ENCODE measurements at places on chromosomes 11 and 22.

GRCh38 chr22:37023743-37024338 lies 4.3 kb downstream of the MPST start:
- no peak overlapping the region for H3K27ac ChIP-seq
- no peak overlapping the region for H3K4me3 ChIP-seq
- H3K36me3 ChIP-seq = peaks cover 54% of the 10 kb centered on the region
- H3K4me1 ChIP-seq = peaks cover 16% of the 10 kb centered on the region
- H3K27me3 ChIP-seq = no peaks in the 10 kb centered on the region

GRCh38 chr11:10450462-10451425 lies 4.3 kb upstream of the AMPD3 start:
- H3K36me3 ChIP-seq = no peaks in the 10 kb centered on the region
- H3K27me3 ChIP-seq = peaks cover 34% of the 10 kb centered on the region
- H3K4me1 ChIP-seq = peaks cover 52% of the 10 kb centered on the region

DNA sequence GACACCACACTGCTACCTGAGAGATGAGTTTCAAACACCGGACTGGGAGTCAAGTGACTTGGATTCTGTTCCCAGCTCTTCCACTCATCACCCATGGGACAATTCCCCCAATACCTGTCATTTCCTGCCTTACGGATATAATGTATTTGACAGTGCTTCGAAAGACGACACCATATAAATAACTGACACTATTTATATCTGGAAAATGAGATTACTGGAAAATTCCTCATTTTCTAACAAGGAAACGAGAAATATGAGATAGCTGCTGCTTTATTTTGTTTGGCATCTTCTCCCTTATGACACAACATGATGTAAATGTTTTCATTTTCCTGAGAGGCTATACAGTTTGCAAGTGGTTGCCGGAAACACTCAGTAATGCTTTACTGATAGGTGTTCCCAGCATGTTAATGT lies 8.6 kb downstream of the HSCB start:
- no peak for DNase-seq
- H3K4me3 ChIP-seq = no peak overlapping the region
- H3K27me3 ChIP-seq = no peaks in the 10 kb centered on the region
- H3K4me1 ChIP-seq = no peaks in the 10 kb centered on the region
- no peaks in the 10 kb centered on the region for H3K36me3 ChIP-seq
- H3K27ac ChIP-seq = no peak overlapping the region

GRCh38 chr11:36718451-36718850 lies 120.4 kb upstream of the RAG2 start:
- DNase-seq = no peak
- H3K4me3 ChIP-seq = no peak overlapping the region
- no peaks in the 10 kb centered on the region for H3K4me1 ChIP-seq
- H3K36me3 ChIP-seq = no peaks in the 10 kb centered on the region

- no peak for DNase-seq
- H3K4me1 ChIP-seq = no peaks in the 10 kb centered on the region
- H3K36me3 ChIP-seq = no peaks in the 10 kb centered on the region
- no peak overlapping the region for H3K27ac ChIP-seq
- no peak overlapping the region for H3K4me3 ChIP-seq
- no peaks in the 10 kb centered on the region for H3K27me3 ChIP-seq
Observed at GRCh38 chr11:93123351-93123898, 74.4 kb downstream of the SLC36A4 start.

DNA sequence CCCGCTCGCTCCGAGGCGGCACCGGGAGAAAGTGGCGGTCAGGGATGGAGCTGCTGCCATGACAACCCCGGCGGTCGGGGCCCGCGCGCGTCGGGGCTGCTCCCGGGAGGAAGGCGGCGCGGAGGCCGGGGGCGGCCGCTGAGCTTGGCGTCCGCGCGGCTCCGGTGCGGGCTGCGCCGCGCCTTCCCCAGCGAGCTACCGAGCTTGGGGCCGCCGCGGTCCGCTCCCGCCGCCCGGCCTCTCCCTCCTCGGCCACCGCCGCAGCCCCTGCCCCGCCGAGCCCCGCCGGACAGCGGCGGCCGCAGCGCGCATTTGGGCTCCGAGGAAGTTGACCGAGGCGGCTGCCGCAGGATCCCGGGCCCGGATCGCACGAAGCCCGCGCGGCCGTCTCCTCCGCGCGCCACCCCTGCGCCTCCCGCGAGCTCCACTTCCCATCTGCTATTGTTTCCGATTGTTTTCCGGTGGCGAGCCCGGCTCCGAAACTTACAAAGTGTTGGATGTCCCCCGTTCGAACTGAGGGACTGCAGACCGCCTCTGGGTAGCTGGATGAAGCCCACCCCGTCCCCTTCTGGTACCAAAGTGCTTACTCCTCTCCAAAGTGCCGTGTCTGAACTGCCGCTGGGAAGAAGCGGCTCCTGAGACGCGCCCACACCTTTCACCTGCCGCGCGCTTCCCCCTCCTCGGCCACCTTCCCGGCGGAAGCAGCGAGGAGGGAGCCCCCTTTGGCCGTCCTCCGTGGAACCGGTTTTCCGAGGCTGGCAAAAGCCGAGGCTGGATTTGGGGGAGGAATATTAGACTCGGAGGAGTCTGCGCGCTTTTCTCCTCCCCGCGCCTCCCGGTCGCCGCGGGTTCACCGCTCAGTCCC lies 540.3 kb downstream of the NTM start:
- H3K36me3 ChIP-seq = no peaks in the 10 kb centered on the region
- H3K27ac ChIP-seq = peak overlapping the region; percentile 69
- DNase-seq = no peak
- H3K4me3 ChIP-seq = peak overlapping the region; percentile 42
- no peaks in the 10 kb centered on the region for H3K27me3 ChIP-seq

- no peak overlapping the region for H3K27ac ChIP-seq
- H3K4me1 ChIP-seq = no peaks in the 10 kb centered on the region
- H3K4me3 ChIP-seq = no peak overlapping the region
- no peaks in the 10 kb centered on the region for H3K36me3 ChIP-seq
- DNase-seq = no peak
- H3K27me3 ChIP-seq = no peaks in the 10 kb centered on the region
Observed at GRCh38 chr11:99781074-99781473, 760.3 kb downstream of the CNTN5 start.

- H3K4me3 ChIP-seq = peak overlapping the region; percentile 1
- H3K27me3 ChIP-seq = peaks cover 4% of the 10 kb centered on the region
- H3K4me1 ChIP-seq = peaks cover 73% of the 10 kb centered on the region
- peak; percentile 19 for DNase-seq
- H3K36me3 ChIP-seq = no peaks in the 10 kb centered on the region
- H3K27ac ChIP-seq = peak overlapping the region; percentile 84
Observed at GRCh38 chr11:114179234-114179941, 116.8 kb upstream of the NNMT start.

DNA sequence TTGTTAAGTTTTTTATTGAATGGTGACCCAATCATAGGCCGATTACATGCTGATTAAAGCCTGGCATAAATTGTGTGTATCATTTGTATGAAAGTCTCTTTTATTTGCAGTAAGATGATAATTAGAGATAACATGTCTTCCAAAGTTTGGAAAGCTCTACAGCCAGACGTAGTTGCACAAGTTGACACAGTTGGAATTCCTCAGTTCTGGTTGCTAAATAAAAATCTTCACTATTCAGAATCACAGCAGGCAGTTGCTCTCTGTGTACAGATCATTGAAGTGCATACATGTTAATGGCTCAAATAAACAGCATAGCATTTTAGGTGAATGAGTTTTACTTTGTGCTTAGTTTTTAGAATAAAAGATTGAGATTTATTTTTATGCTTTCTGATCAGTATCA lies 69.5 kb downstream of the ARHGAP42 start:
- H3K4me3 ChIP-seq = no peak overlapping the region
- H3K27me3 ChIP-seq = no peaks in the 10 kb centered on the region
- H3K27ac ChIP-seq = no peak overlapping the region
- DNase-seq = no peak
- no peaks in the 10 kb centered on the region for H3K36me3 ChIP-seq

DNA sequence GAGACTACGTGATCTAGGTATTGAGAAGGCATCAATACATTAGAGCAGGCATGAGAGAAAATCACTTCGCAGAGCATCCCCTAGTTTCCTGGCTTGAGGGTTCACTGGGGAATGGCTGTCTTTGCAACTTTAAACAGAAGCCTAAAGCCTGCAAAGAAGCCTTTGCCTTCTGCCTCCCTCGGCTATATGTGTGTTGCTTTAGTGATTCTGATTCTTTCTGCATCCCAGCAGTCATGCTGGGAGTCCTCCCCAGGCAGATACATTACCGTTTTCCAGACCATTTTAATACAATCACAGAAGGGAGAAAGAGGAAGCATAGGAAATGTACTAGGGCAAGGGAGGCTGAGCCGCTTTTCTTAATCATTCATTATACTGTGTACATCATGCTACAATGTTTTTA lies 773.2 kb upstream of the LRRC4C start:
- no peaks in the 10 kb centered on the region for H3K4me1 ChIP-seq
- no peak overlapping the region for H3K4me3 ChIP-seq
- H3K27me3 ChIP-seq = no peaks in the 10 kb centered on the region
- no peak for DNase-seq
- no peaks in the 10 kb centered on the region for H3K36me3 ChIP-seq
- no peak overlapping the region for H3K27ac ChIP-seq

DNA sequence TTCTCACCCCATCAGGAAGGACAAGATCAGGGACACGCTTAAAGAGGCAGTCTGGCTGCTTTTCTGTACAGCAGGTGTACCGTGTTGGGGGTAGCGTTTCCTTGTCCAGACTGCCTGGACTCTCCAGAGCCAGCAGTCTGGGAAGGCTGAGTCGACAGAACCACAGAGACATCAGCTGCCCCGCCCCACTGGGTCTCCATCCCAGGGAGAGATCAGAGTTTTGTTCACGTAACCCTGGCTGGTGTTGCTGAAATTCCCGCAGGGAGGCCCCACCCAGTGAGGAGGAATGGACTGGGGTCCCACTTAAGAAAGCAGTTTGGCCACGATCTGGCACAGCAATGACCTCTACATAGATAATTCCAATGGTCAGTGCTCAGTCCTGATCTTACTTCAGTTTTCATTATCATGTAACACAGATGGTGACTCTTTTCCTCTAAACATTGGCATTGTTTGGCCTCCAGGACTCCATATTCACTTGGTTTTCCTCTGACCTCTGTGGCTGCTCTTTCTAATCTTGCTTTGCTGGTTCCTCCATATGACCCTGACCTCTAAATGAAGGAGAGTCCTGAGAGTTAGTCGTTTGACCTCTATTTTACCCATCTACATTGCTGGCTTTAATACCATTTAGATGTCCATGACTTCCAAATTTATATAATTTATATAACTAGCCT lies 89.6 kb upstream of the LRRC55 start:
- no peak overlapping the region for H3K27ac ChIP-seq
- no peaks in the 10 kb centered on the region for H3K4me1 ChIP-seq
- no peaks in the 10 kb centered on the region for H3K36me3 ChIP-seq
- DNase-seq = no peak

- no peaks in the 10 kb centered on the region for H3K36me3 ChIP-seq
- H3K4me1 ChIP-seq = peaks cover 25% of the 10 kb centered on the region
- H3K27me3 ChIP-seq = no peaks in the 10 kb centered on the region
- H3K27ac ChIP-seq = no peak overlapping the region
- no peak for DNase-seq
Observed at GRCh38 chr22:28983788-28984441, 77.7 kb downstream of the C22orf31 start.

DNA sequence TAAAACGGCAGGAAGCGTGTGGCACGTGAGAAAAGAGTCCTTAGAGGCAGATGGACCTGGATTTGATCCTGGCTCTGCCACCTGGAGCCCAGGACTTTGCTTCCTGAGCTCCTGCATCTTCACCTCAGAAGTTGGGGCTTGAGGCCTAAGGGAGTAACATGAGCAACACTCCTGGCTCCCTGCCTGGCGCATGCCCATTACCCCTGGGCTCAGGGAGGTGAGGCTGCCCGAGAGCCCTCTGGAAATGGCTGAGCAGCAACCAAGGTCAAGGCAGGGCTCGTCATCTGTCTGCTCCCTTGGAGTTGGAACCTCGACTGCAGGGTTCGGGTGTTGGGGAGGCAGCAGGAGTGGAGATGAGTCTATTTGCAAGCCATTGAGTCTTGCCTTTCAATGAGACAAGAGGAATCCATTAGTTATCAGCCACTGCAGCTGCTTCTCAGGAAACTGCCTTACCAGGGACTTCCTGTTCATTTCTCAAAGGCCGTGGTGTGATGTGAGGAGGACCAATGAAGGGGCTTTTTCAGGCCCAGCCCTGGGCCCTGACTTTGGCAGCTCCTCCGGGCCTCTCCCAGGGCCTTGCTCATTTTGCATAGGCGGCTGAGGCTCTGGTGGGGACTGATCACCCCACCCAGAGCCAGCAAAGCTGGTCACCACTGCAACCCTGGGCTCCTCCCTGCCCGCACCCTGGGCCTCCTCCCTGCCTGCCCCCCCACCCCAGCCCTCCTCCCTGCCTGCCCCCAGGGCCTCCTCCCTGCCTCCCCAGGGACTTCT lies 6.4 kb downstream of the FADS2 start:
- H3K36me3 ChIP-seq = peaks cover 9% of the 10 kb centered on the region
- peak overlapping the region; percentile 43 for H3K27ac ChIP-seq
- no peak overlapping the region for H3K4me3 ChIP-seq
- no peaks in the 10 kb centered on the region for H3K27me3 ChIP-seq

DNA sequence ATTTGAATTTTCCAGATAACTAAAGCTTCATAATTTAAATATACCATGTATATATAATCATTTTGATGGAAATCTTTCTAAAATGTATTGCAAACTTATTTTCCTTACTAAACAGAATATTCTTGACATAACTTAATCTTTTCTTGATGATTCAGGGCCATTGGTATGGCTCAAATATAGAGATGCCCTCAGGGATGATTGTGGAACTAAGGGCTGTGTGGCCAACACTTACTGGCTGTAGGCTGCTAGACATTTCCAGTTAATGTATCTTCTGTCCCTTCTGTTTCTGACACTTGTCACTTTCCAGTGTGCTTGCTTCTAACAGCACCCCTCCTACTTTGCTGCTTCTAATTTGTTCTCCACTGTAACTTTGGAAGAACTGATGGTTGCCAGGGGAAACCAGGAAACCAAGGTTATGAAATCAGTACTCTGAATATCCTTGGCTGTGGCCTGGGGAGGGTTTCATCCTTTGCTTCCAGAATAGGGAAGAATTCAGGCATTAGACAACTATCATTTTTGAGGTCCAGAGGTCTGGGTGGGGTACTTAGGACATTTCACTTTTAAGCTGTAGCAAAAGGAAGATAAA lies 697.2 kb downstream of the ETS1 start:
- no peaks in the 10 kb centered on the region for H3K4me1 ChIP-seq
- H3K4me3 ChIP-seq = no peak overlapping the region
- no peaks in the 10 kb centered on the region for H3K36me3 ChIP-seq

- DNase-seq = no peak
- H3K4me1 ChIP-seq = peaks cover 2% of the 10 kb centered on the region
- H3K36me3 ChIP-seq = no peaks in the 10 kb centered on the region
- H3K4me3 ChIP-seq = no peak overlapping the region
- H3K27ac ChIP-seq = no peak overlapping the region
- H3K27me3 ChIP-seq = no peaks in the 10 kb centered on the region
Observed at GRCh38 chr11:70667767-70668166, 269.4 kb downstream of the CTTN start.

DNA sequence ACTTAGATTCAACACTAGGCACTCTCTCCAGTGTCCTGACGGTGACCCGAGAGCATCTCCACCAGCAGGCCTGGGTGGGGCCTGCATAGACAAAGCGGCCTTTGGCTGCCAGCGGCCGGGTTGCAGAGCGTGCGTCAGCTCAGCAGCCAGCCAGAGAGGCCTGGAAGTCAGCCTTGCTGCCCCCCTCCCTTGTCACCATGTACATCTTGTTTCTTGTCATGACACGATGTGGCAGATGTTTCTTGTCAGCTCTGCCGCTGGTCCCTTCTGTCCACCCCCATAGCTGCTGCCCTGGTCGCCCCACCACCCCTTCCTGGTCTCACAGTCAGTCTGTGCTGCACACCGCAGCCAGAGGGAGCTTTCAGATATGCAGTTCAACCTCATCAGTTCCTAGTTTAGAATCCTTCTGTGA lies 33.1 kb upstream of the CBX7 start:
- peak overlapping the region; percentile 82 for H3K27ac ChIP-seq
- H3K4me3 ChIP-seq = no peak overlapping the region
- H3K27me3 ChIP-seq = no peaks in the 10 kb centered on the region
- peaks cover 21% of the 10 kb centered on the region for H3K4me1 ChIP-seq
- DNase-seq = no peak
- no peaks in the 10 kb centered on the region for H3K36me3 ChIP-seq
